NCI-H187 treated with DMSO at 0.1 percent for 48 hours (cell line): ENCODE measurements at places on chromosomes 3 and 15.

- no peak for DNase-seq
These were observed 10.8 kb downstream of the NMD3 start for GRCh38 chr3:161231861-161232260.

DNA sequence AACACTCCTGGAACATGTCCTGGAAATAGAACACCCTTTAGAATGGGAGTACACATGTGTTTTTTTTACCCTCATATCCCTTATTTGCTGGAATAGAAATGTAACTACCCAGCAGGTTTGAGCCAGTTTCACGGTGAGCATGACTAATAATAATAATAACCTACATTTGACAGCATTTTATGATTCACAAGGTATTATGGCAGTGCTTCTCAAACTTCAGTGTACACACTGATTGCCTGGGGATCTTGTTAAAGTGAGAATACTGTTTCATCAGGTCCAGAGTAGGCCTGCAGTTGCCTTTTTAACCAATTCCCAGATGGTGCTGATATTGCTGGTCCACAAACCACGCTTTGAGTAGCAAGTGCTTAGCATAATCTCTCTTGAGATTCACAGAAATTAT, 63.9 kb downstream of the NFKBIZ start:
- no peak for DNase-seq

DNA sequence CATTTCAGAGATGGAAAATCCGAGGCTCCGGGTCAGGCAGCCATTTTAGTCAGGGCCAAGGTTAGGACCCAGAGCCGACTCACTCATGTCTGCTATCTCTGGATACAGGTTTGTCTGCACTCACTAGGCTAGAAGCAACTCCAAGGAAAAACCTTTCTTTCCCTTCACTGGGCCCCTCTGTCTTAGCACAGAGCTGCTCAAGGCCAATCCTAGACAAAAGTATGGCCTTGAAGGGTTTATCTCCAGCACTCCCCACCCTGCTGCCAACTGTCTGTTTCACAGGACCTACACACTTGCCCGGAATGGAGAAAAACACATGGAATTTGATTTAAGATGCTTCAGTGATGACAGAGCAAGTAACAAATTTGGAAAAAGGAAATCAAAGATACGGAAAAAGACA, 25.6 kb downstream of the ACAN start:
- DNase-seq, result no peak

DNA sequence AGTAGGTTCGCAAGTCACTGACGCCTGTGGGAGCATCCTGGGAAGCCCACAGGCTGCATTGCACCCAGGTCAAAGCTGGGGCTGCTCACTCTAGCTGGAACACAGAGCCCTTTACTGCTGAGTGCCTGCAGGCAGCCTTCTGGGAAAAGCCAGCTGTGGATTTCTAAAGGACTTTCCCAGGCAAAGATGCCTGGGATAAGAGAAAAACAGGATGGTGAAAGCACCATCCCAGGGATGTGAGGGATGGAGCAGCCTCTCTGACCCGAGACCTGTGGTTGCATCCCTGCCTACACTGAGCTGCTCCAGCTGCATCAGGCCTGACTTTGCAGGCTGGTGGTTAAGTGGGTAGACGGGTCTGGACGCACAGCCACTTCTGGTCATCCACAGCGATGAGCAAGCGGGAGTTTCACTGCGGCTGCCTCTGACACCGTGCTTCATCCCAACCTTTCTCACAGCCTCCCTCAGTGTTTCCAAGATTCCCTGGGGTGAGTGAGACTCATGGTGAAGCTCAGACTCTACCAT, 52.5 kb upstream of the AMOTL2 start:
- DNase-seq, result no peak
